ENCODE measurements at places on chromosomes 12 and 14.

DNA sequence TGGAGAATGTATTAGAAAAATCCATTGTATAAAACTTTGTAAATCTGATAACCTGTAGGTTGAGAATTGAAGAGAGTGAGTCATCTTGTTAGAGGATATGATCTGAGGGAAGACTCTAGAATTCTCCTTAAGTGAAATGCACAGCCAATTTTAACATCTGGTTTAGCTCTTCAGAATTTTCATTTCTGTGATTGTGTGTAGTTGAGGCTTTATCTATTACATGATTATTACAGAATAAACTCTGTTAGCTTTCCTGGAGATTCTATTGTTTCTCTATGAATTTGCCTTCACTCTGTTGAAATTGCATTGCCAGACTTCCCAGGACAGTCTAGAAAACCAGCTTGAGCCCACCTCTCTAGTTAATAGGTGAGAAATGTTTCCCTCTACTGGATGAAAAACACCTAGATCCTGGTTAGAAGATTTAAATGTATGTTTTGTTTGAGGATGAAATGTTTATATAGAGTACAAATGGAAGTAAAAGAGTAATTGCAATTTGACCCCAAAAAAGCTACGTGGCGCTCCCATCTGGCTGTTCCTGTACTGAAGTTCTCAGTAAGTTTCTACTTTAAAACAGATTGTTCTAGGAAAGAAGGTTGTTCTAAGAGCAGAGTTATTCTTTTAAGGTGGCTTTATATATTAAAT is 2.9 kb downstream of the NUDT4 start:
- no peak for DNase-seq

GRCh38 chr12:52070185-52070925 is 577 bp downstream of the ATG101 start:
- no peak for DNase-seq

- no peak for DNase-seq
Observed at GRCh38 chr14:33957993-33958392, 7.1 kb upstream of the EGLN3 start.

GRCh38 chr12:26573225-26573909 is 259.6 kb downstream of the ITPR2 start:
- DNase-seq: no peak

GRCh38 chr14:67806246-67806645 is 10.1 kb downstream of the ZFYVE26 start:
- DNase-seq: no peak

DNA sequence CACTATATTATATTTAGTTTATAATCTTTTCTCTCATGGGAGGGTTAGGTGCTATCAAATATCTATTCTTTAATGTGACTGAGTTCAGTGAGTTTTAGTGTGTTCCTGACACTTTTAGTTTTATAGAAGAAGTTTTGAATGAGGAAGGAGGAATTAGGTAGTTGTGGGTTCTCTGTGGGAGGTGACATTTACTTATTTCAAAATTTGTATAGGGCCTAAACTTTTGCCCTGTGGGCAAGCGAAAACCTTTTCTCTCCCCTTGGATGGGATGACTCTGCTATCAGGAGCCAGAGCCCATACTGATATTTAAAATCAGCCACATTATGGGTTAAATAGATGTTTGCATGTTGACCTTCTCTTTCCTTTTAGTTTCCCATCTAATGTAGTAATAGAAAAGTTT is 43.6 kb downstream of the SPATS2 start:
- no peak for DNase-seq
